ENCODE measurements at places on chromosomes 5 and 9.

DNA sequence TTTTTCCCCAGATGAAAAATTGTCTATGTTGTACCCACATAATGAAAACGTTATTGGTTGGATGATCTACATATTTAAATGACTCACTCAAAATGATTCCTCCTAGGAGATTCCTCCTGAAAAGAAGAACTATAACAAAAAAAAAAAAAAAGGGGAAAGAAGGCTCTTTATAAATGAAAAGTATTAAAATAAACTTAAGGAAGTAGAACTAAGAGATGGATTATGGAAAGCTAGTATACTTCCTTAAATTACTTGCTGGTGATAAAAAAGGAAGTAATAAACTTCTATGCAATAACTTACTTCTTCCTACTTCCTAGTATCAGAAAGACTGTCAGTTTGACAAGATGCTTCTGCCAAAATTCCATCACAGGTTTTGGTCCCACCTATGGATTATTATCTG is 1087.7 kb downstream of the CDH12 start:
- DNase-seq: no peak

DNA sequence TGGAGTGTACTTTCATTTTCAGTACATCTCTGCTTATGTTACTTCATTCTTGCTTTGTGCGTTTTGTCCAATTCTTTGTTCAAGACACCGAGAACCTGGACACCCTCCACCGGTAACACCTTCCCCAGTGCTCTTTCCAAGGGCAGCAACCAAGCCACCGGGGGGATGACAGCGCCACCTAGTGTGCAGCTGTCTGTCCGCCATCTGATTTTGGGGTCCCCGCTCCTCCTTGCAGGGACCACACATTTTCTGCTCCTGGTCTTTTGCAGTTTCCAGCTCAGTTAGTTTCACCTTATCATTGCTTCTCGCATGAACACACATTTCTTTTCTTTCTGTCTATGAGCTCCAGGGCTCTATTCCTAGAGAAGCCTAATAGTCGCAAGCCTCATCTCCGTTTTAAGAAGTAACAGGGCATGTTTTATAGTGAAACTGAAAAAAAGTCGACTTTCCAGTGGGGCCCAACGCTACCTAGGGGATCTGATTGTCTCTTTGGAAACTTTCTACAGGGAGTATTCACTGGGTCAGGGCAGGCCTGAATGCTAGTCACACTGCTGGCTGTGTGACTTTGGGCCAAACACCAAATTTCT is 152.1 kb downstream of the FSTL4 start:
- DNase-seq: peak; percentile 87

- DNase-seq: no peak
Measured at GRCh38 chr9:125805586-125805985, 58.4 kb downstream of the PBX3 start.

DNA sequence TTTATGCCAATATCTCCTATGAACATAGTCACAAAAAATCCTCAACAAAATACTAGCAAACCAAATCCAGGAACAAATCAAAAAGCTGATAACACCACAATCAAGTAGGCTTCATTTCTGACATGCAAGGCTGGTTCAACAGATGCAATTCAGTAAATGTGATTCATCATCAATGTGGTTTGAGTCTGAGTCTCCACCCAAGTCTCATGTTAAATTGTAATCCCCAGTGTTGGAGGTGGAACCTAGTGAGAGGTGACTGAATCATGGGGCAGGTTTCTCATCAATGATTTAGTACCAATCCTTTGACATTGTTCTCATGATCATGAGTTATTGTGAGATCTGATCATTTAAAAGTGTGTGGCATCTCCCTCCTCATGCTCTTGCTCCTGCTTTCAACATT is 1072.7 kb downstream of the NR2F1-AS1 start:
- no peak for DNase-seq

- peak; percentile 80 for DNase-seq
Measured at GRCh38 chr5:36079200-36079781, 12.6 kb upstream of the UGT3A2 start.

DNA sequence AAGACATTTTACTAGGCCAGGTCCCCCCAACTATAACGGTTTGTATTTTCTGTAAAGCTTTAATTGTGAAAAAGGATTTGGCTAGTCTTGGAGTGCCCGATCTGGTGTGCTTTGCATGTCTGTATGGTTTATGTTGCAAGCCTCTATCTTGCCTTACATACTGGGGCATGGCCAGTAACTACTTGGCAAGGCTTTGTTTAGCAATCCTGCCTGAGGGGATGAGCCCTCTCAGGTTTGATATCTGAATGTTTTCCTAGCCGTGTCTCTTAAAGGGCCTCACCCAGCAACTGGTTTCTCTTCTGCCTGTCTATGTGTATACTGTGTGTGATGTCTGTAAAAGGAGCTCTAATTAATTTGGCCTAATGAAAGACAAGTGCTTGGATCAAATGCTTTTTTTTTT is 61.3 kb upstream of the SPINK5 start:
- DNase-seq: no peak

DNA sequence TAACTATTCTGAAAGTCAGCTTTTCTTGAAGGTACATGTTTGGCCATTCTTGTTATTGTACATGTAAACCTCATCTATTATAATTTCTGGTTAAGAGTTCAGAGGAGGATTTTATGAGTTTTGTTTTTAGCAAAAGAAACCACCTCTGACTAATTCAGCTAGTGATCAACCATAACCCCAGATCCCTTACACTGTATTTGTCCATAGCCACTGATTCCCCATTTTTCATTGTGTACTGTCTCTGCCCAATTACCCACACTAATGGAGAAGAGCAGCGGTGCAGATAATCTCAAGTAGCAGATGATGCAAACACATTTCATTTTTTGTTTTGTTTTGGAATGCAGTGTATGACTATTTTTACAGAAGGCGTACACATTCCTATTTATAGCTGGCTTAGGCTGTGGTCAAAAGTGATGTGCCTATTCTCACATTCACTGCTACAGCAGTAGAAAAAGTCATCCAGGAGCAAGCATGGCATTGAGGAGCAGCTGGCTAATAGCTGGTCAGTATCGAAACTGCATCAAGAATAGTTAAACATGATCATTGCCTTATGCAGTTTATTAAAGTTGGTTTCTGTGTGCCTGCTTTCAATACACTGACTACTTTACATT is 988.3 kb downstream of the DTWD2 start:
- no peak for DNase-seq

GRCh38 chr9:134676361-134676760 is 34.8 kb downstream of the COL5A1 start:
- no peak for DNase-seq

DNA sequence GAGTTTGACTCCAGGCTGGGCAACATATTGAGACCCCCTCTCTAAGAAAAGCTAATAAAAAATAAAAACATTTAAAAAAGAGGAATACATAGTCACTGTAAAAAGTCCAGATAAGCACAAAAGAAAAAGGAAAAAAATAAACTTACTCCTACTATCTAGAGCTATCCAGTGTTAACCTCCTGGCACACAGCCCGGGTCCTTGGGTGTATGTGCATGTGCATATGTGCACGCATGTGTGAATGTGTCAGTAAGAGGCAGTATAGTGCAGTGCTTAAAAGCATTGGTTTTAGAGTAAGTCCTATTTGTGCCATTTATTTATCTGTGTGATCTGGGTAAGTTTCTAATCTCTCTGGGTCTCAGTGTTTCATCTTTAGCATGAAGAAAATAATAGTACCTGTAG is 26.7 kb downstream of the FAM219A start:
- no peak for DNase-seq

- DNase-seq: no peak
Measured at GRCh38 chr5:118533923-118534322, 454.4 kb downstream of the DTWD2 start.

DNA sequence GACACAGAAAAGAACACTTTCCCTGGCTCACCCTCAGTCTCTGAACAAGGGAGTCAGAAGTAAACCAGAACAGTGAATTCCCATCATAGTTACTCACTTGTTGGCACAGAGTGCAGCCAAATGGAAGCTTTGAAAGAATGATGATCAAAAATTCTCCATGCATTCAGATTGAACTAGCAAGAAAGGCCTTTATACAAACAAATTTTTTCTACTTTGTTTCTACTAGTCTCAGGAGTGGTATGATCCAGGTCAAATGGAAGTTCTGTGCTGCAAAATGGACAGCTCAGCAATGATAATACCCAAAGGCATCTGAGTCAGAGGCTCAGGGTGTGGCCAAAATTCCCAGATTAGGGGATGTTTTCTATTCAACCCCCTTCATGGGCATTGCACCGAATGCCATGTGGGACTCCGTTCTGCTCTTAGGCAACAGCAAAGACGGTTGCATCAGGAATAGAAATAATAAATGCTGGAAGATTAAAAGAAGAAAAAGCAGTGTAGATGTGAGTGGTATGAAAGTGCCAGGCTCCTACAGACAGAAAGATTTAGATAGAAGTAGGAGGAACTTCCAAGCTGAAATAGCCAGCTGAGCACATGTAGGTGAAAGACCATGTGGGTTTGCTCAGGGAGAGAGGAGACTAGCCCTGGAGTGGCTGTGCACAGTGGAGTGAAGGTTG is 24.0 kb upstream of the ASPN start:
- DNase-seq: no peak

GRCh38 chr5:136133922-136134379 is 1.3 kb downstream of the SMAD5 start:
- DNase-seq: no peak

DNA sequence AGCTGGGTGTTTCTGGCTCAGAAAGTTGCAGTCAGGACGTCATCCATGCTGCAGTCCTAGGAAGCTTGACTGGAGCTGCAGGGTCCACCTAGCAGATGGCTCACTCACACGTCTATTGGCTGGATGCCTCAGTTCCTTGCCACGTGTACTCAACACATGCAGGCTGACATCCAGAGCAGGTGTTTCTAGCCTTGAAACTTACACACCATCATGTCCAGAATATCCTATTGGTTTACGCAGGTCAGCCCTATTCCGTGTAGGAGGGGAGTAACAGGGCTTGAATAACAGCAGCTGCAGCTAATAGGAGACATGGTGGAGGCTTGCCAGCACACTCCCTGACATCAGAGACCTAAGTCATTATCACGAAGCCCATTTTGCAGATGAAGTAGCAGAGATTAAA is 473.5 kb downstream of the ACTL7B start:
- DNase-seq: no peak

DNA sequence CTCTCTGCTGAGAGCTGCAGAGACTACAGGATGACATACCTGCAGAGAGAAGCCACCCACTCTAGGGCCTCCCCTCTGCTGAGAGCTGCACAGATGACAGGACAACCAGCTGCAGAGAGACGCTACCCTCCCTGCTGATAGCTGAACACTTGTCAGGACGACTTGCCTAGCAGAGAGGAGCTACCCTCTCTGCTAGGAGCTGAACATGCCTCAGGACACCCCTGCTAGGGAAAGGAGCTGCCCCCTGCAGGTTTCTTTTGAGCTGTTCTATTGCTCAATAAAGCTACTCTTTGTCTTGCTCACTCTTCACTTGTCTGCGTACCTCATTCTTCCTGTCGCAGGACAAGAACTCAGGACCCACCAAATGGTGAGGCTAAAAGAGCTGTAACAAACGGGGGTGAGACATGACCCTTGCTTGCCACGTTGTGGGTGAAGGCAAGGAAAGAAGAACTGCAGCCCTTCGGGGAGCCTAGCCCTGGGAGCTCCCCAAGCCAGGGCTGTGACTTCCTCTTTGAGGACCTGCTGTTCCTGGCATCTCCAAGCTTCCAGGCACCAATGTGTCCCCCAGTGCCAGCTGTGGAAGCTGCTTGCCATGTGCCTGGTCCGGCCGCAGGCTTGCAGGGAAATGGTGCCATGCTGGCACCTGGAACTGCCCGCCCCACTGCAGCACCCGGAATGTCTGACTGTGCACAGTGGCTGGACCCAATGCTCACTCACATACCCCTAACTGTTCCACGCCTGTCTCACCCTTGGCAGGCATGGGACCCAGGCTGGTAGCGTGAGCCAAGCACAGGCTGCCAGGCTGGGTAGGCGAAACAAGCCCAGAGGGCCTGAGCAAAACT is 5.1 kb upstream of the TESK1 start:
- DNase-seq: peak; percentile 40

GRCh38 chr5:39080597-39081204 is 6.5 kb upstream of the RICTOR start:
- peak; percentile 65 for DNase-seq

GRCh38 chr5:181181650-181182565 is 23.1 kb downstream of the TRIM7 start:
- DNase-seq: peak; percentile 87

GRCh38 chr9:68844157-68844556 is 139.1 kb downstream of the PIP5K1B start:
- DNase-seq: no peak

- DNase-seq: no peak
Measured at GRCh38 chr5:68041293-68041692, 174.3 kb upstream of the PIK3R1 start.

DNA sequence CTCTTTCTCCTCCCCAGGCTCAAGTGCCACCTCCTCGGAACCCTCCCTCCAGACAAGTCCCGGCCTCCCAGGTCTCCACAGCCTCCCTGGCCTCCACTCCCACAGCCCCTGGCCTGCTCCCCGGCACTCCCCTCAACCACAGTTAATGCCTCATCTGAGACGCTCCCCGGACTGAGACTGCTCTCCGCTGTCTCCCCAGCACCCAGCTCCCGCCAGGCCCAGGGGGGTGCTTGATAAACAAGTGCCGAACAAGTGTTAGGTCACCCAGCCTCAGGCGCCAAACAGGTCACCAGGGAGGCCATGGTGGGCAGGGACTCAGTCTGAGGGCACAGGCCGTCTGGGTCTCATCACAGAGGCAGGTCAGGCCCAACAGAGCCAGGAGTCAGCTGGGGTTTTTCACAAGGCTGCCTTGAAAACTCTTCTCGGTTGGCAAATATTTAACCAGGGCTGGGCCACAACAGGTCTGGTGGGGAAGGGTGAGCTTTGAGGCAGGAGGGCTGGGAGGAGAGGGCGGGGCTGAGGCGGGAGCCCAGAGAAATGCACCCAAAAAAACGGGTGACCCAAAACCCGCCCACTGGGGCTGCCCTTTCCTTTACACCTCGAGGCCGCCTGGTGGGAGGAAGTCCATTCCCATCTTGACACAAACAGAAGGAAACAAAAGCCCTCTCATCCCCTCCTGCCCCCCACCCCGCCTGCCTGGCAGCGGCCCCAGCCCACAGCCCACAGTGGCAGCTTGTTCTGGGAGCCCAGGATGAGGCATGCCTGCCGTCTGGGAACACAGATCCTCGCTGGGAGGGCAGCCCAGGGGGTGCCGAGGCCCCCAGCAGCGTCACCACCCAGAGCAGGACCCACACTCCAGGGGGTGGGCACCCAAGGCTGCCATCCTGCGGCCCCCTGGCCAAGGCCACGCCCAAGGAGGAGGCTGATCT is 66.6 kb upstream of the STXBP1 start:
- DNase-seq: peak; percentile 87

GRCh38 chr9:114666401-114666800 is 8.8 kb upstream of the TEX53 start:
- no peak for DNase-seq

GRCh38 chr5:7745882-7746610 is 104.9 kb downstream of the CFAP90 start:
- peak; percentile 79 for DNase-seq

GRCh38 chr9:98724810-98725530 is 16.2 kb upstream of the GABBR2 start:
- no peak for DNase-seq

- DNase-seq: no peak
Measured at GRCh38 chr5:61578858-61579503, 246.9 kb downstream of the ZSWIM6 start.

All from H7 (cell line).